ENCODE measurements at places on chromosomes 4 and X.

GRCh38 chr4:180587379-180587778 is 1655.8 kb upstream of the TENM3 start:
- no peak for DNase-seq

- no peak for DNase-seq
Measured at GRCh38 chr4:154731756-154732155, 12.0 kb upstream of the LRAT start.

- DNase-seq, result no peak
Measured at GRCh38 chr4:168509786-168510185, 12.9 kb downstream of the PALLD start.

- no peak for DNase-seq
Measured at GRCh38 chrX:130125091-130125874, 15.0 kb upstream of the ELF4 start.

GRCh38 chr4:26048378-26048882 is 134.4 kb downstream of the SMIM20 start:
- DNase-seq, result no peak

- DNase-seq, result no peak
Measured at GRCh38 chrX:7771788-7772438, 71.1 kb upstream of the VCX start.

GRCh38 chr4:17811078-17811603 is 362 bp downstream of the NCAPG start:
- no peak for DNase-seq

DNA sequence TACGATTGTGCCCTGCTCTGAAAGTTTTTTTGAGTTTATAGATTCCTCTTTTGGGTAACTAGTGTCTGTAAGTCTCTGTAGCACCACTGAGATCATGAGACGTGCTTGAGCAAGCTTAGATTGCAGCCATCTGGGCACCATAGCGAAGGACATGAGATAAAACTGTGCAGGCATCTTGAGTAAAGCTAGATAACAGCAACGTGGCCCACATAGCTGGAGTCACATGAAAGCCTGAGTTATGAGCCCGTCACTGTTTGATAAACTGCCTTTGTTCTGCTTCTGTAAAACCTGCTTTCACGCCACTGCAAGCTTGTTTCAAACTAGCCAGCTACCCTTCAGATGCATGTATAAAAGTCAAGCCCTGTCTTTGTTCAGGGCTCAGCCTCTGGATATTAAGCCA is 359.1 kb upstream of the CXorf51A start:
- DNase-seq, result no peak

DNA sequence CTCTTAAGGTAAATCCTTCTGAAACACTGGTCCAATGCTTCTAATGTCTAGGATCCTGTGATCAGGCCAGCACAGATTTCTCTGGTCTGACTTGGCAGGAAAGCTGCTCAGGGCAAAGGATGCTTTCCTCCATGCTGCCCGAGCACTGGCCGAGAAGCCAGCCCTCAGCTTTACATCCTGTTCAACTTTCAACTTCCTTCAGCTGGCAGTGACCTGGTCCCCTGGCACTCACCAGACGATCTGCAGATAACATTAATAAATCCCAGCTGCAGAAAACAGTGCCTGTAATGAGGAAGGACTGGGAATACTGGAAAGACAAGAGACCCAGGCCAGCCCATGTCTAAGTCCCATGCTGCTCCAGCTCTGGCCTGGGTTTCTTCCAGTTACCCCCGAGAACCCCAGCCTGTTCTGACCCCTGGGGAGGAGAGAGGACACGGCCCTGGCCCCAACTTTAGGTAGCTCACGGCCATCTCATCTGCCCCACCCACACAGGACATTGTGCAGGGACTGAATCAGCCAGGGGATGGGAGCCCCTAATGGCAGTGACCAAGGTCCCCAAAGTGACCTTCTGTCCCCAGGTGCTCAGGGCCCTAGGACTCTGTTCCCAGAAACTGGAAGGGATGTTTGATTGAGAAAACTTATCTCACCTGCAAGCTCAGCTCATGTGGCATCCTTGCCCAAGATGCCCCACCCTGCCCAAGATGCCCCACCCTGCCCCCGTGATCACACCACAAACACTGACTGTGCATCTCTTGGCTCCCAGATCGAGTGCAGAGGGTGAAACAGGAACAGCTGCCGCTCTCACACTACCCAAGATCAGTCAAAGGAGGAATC is 28.0 kb downstream of the JAKMIP1 start:
- no peak for DNase-seq

DNA sequence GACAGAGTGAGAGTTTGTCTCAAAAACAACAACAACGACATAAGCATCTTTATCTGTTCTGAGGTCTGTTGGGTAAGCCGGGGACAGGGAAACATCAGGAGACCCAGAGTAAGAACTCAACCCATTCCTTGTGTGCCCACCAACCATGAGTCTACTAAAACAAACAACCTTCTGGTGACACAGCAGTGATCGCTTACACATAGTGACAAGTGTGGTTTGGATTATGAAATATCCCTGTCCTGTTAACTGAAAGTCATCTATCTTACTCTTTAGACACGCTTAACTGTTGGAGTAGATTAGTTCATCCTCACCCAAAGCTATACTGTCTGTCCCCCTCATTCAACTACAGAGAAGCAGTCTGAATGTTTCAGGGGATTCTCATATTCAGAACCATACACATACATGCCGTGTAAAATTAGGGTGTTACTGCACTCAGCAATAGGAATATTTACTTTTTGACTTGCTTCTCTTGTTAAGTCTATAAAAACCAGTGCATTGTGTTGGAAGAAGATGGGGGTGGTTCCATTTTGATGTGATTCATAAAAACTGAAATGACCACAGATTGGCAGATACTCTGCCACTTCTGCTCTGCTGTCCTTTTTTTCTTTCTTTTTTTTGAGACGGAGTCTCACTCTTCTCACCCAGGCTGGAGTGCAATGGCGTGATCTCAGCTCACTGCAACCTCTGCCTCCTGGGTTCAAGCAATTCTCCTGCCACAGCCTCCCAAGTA is 27.4 kb downstream of the PHKA2 start:
- no peak for DNase-seq

DNA sequence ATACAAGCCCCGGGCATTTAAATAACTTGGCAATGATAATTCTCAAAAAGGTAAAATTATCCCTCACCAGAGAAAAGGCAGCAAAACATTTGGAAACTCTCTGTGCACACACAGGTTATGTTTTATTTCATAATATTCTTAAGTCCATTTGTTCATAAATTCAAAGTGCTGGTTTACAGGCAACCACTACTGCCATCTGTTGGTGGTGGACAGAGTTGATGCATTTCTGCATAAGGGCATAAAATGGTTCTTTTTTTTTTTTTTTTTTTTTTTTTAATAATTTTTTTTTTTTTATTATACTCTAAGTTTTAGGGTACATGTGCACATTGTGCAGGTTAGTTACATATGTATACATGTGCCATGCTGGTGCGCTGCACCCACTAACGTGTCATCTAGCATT is 31.5 kb upstream of the IL21 start:
- DNase-seq, result no peak

DNA sequence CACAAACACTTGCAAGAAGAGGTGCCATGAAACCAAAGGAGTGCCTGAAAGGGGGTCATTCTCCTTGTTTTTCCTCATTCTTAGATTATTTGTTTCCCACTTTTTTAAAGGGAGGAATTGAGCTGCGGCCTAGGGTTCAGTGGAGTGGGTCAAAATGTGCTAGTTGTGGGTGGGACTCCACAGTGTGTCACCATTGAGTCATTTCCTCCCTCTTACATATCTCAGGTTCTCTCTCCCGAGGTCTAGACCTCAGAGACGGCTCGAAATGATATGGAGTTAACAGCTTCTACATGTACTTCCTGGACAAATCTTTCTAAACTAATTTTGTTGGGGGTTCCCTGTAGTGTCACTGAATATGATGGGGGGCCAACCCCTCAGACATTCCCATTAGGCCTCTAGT is 328.4 kb upstream of the SPANXN1 start:
- DNase-seq, result no peak

DNA sequence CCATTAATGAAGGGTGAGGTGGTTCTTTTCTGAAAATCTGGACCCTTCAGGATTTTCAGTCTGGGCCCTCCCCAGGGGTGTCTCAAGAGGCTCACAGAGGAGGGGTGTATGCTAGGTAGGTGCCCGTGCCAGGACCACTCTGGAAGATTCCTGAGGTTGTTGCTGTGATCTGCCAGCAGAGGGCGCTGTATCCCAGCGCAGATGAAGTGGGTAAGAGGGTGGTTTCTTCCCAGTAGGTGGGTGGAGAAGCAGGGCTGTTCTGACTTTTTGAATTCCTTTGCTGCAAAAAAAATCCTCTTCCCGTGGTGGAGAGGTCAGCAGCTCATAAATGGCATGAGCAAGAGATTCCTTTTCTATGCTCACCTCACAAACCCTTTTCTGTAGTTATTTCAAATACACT is 51.1 kb downstream of the SCML1 start:
- no peak for DNase-seq

DNA sequence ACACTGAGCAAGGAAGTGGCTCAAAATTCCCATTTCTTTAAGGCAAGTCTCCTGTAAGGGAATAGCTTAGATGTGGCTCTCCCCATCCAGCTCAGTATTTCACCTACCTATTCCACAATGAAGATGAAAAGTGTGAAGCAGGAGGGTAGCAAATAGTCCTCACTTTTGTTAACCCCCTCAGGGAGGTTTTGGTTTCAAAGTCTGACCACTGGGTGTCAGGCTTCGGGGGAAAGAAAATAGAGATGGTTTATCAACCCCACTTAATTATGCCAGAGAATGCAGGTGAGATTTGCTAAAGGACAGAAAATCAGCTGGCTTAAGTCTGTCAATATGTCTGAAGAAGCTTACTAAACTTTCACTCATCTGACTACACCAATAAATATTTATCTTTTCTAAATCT is 69.5 kb downstream of the DHX15 start:
- DNase-seq, result no peak

DNA sequence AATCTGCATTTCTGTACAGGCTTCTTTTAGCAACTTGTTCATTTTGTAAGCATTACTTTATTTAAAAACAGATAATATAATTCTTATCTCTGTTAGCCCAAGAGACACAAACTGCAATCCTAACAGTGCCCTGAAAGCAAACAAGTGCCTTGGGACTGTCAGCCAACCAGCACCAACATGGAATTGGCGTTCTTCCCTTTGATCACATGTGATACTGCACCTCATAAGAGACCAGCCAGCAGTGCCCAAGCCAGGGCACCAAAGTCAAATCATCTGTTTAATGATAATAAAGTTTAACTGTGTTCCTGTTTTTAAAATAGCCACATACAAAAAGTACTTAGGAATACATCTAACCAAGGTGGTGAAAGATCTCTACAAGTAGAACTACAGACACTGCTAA is 223.2 kb downstream of the PRDM5 start:
- DNase-seq, result no peak

DNA sequence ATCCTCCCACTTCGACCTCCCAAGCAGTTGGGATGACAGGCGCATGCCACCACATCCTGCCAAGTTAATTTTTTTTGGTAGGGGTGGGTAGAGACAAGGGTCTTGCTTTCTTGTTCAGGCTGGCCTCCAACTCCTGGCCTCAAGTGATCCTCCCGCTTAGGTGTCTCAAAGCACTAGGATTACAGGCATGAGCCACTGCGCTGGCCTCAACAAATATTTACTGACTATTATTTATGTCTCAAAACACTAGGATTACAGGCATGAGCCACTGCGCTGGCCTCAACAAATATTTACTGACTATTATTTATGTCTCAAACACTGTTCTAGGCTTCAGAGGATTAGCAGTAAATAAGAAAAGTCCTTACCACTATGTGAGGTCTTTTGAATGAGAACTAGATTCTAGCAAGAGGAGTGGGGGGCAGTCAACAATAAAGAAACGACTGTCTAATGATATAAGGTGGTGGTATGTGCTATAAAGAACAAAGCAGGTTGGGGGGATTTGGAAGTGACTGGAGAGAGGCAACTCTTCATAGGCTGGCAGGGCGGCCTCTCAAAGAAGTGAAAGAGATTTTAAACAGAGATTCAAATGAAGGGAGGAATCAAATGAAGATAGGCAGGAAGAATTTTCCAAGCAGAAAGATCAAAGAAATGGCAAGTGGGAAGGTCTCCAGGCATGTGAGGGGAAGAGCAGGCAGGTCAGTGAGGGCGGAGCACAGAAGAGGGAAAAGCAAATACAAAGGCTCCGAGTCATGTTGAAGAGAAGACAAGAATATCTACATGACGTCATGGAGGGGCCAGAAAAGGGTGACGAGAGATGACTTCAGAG is 12.7 kb upstream of the ACSL1 start:
- no peak for DNase-seq

GRCh38 chr4:67201334-67201733 is 344.0 kb downstream of the CENPC start:
- DNase-seq, result no peak

DNA sequence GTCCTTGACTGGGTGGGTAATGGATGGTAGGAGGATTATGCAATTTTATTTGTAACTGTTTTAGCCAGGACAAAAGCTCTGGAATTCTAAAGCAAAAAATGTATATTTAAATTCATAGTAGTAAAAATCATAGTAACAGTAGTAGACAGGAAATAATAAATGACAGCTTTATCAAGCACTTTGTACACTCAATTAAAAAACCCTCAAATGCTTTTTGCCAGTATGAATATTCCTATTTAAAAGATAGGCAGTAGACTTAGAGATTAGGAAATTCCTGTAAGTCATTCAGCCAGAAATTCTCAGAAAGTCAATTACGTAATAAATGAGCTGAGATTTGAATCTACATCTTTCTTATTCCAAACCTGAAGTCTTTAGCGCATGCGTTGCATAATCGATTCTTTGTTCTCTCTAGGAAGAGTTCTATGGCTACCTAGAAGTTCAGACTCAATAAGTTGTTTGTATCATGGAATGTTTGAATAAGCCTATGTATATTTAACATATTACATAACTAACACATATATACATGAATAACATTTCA is 2.5 kb downstream of the AADAT start:
- DNase-seq, result no peak

DNA sequence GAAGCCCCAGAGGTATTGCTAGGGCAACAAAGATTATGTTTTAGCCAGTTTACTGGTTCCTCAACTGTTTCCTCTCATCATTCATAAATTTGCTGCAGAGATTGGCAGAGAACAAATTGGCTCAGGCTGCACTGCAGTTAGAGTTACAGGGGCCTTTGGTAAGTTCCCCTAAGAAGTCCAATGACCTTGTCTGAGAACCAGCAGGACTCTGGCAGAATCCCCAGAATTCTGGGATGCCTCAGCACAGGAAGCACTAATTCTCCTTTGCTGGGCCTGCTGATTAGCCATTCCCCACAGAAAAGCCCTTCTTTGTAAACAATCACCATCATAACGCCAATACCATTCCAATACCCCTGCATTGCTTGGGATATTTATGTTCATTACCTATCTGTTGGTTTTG is 151.3 kb downstream of the USP46 start:
- DNase-seq, result no peak
